DND-41 (cell line): ENCODE measurements at places on chromosomes 6 and 20.

DNA sequence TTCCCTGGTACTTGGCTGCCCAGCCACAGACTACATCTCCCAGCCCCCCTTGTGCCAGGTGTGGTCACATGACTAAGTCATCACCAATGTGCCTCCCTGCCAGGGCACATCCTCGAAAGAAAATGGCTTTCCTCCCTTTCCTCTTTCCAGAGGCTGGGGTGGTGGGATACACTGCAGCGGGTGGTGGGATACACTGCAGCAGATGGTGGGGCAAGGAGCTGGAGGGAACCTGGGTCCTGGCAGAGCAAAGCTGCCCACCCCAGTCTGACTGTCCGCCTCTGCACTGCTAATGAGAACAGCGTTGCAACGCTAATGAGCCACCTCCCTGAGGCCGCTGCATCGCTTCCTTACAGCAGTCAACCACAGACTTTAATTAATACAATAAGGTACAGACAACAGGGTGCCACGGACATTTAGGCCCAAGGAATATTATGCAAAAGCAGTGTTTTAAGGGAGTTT lies 125.3 kb downstream of the PREX1 start:
- no peaks in the 10 kb centered on the region for H3K36me3 ChIP-seq
- H3K27ac ChIP-seq = no peak overlapping the region
- H3K4me3 ChIP-seq = no peak overlapping the region
- no peak for DNase-seq
- no peaks in the 10 kb centered on the region for H3K27me3 ChIP-seq
- no peaks in the 10 kb centered on the region for H3K4me1 ChIP-seq

GRCh38 chr6:83824388-83824801 lies 28.8 kb upstream of the RIPPLY2 start:
- no peak overlapping the region for H3K27ac ChIP-seq
- H3K36me3 ChIP-seq = no peaks in the 10 kb centered on the region
- H3K4me1 ChIP-seq = no peaks in the 10 kb centered on the region
- no peaks in the 10 kb centered on the region for H3K27me3 ChIP-seq
- H3K4me3 ChIP-seq = no peak overlapping the region
- no peak for DNase-seq

GRCh38 chr20:41497186-41497895 lies 120.8 kb downstream of the CHD6 start:
- no peak overlapping the region for H3K4me3 ChIP-seq
- no peaks in the 10 kb centered on the region for H3K27me3 ChIP-seq
- no peaks in the 10 kb centered on the region for H3K4me1 ChIP-seq
- DNase-seq = no peak
- peaks cover 67% of the 10 kb centered on the region for H3K36me3 ChIP-seq

GRCh38 chr6:159853754-159854153 lies 37.0 kb upstream of the MAS1 start:
- no peak overlapping the region for H3K4me3 ChIP-seq
- DNase-seq = no peak
- no peaks in the 10 kb centered on the region for H3K27me3 ChIP-seq
- H3K4me1 ChIP-seq = no peaks in the 10 kb centered on the region

- DNase-seq = no peak
- no peaks in the 10 kb centered on the region for H3K27me3 ChIP-seq
- no peaks in the 10 kb centered on the region for H3K4me1 ChIP-seq
- H3K4me3 ChIP-seq = no peak overlapping the region
- peaks cover 24% of the 10 kb centered on the region for H3K36me3 ChIP-seq
- H3K27ac ChIP-seq = no peak overlapping the region
These were observed 40.3 kb downstream of the MAP3K4 start for GRCh38 chr6:161031721-161032495.

DNA sequence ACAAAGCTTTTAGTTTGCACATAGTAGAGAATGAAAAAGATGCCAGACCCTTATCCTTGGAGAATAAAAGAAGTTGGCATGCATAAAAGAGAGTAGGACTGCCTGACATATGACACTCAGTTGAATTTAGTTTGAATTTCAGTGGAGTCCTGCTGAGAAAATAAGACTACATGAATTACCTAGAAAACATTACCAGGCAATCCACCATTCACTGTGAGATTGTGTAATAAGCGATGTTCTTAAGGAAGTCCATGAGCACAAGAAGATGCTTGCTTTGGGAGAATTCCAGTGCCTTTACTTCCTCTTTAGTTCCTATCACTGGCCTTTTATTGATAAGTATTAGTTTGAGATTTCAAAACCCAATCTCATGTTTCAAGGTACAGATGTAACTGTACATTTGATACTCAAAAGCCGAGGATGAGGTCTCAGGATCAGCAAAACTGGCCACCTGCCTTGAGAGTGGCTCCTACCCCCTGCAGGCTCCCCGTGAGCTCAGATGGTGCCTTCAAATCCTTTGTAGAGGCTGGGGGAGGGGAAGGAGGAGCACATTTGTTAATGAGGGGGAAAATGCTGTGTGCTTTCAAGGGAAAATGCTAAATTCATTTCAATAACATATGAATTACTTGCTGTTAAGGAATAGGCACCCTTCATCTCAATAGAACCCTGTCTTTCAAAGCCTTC lies 11.2 kb upstream of the UNC93A start:
- H3K27me3 ChIP-seq = peaks cover 3% of the 10 kb centered on the region
- H3K36me3 ChIP-seq = no peaks in the 10 kb centered on the region
- no peak overlapping the region for H3K4me3 ChIP-seq
- no peaks in the 10 kb centered on the region for H3K4me1 ChIP-seq
- no peak overlapping the region for H3K27ac ChIP-seq
- DNase-seq = no peak

GRCh38 chr20:11920083-11920482 lies 2.4 kb downstream of the BTBD3 start:
- DNase-seq = no peak
- H3K27ac ChIP-seq = no peak overlapping the region
- H3K27me3 ChIP-seq = no peaks in the 10 kb centered on the region
- H3K4me3 ChIP-seq = no peak overlapping the region
- no peaks in the 10 kb centered on the region for H3K4me1 ChIP-seq
- peaks cover 37% of the 10 kb centered on the region for H3K36me3 ChIP-seq

- no peak overlapping the region for H3K4me3 ChIP-seq
- no peaks in the 10 kb centered on the region for H3K36me3 ChIP-seq
- no peak overlapping the region for H3K27ac ChIP-seq
- no peaks in the 10 kb centered on the region for H3K27me3 ChIP-seq
- H3K4me1 ChIP-seq = no peaks in the 10 kb centered on the region
These were observed 6.3 kb downstream of the OR2A4 start for GRCh38 chr6:131694832-131695426.

GRCh38 chr6:51926125-51926524 lies 161.3 kb downstream of the PKHD1 start:
- peaks cover 17% of the 10 kb centered on the region for H3K4me1 ChIP-seq
- no peaks in the 10 kb centered on the region for H3K27me3 ChIP-seq
- H3K36me3 ChIP-seq = no peaks in the 10 kb centered on the region
- H3K27ac ChIP-seq = no peak overlapping the region

- no peaks in the 10 kb centered on the region for H3K4me1 ChIP-seq
- H3K27me3 ChIP-seq = peaks cover 27% of the 10 kb centered on the region
- H3K27ac ChIP-seq = no peak overlapping the region
- H3K4me3 ChIP-seq = no peak overlapping the region
- H3K36me3 ChIP-seq = no peaks in the 10 kb centered on the region
- DNase-seq = no peak
These were observed 78.8 kb upstream of the CD83 start for GRCh38 chr6:14038467-14039437.

DNA sequence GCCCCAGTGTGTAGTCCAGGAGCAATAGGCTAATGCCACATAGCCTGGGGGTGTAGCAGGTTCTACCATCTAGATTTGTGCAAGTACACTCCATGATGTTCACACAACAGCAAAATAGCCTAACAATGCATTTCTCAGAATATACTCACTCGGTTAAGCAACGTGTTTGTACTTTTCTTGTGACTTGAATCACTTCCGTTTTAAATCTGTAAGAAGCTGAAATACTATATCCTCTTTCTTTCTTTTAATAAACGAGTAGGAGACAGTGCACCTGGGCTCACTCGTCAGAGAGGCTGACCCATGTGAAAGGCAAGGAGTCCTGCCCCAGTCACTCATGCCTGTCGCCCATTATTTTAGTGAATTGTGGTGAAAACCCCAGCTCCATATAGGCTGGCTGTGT lies 201.6 kb downstream of the FOXA2 start:
- peaks cover 16% of the 10 kb centered on the region for H3K27me3 ChIP-seq
- DNase-seq = no peak
- H3K27ac ChIP-seq = no peak overlapping the region
- H3K36me3 ChIP-seq = no peaks in the 10 kb centered on the region
- H3K4me3 ChIP-seq = no peak overlapping the region

- no peak for DNase-seq
- H3K27me3 ChIP-seq = no peaks in the 10 kb centered on the region
- no peak overlapping the region for H3K4me3 ChIP-seq
- no peaks in the 10 kb centered on the region; the same call in 1 of the 2 replicates for H3K4me1 ChIP-seq
- no peaks in the 10 kb centered on the region for H3K36me3 ChIP-seq
- no peak overlapping the region for H3K27ac ChIP-seq
These were observed 20.6 kb upstream of the FABP7 start for GRCh38 chr6:122758927-122759334.

- H3K27ac ChIP-seq = no peak overlapping the region
- no peaks in the 10 kb centered on the region for H3K27me3 ChIP-seq
- no peaks in the 10 kb centered on the region for H3K36me3 ChIP-seq
- no peaks in the 10 kb centered on the region for H3K4me1 ChIP-seq
- H3K4me3 ChIP-seq = no peak overlapping the region
These were observed 23.9 kb downstream of the RNF217 start for GRCh38 chr6:124986164-124986563.

- no peaks in the 10 kb centered on the region for H3K4me1 ChIP-seq
- H3K27ac ChIP-seq = no peak overlapping the region
- no peaks in the 10 kb centered on the region for H3K27me3 ChIP-seq
These were observed 217.0 kb upstream of the CST7 start for GRCh38 chr20:24732076-24732475.

GRCh38 chr6:68559070-68559469 lies 76.0 kb upstream of the ADGRB3 start:
- H3K36me3 ChIP-seq = no peaks in the 10 kb centered on the region
- no peaks in the 10 kb centered on the region for H3K27me3 ChIP-seq
- no peak overlapping the region for H3K4me3 ChIP-seq
- DNase-seq = no peak

DNA sequence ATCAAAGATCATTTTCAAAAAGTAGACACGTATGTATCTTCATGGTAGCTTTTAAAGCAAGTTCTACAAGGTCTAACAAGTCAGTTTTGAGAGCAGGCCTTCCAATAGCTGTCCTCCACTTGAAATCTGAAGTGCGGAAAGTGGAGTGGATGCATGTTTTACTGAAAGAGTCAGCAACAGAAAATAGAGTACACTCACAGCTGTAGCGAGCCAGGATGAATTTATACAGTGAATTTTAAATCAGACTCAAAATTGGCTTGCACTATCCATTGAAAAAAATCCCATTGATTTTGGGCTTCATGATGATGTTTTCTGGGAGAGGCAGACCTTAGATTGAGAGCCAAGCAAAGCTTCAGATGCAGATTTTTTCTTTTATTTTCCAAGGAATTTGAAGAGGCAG lies 80.6 kb downstream of the GJA10 start:
- no peaks in the 10 kb centered on the region for H3K36me3 ChIP-seq
- no peak overlapping the region for H3K27ac ChIP-seq
- H3K4me1 ChIP-seq = peaks cover 7% of the 10 kb centered on the region
- H3K27me3 ChIP-seq = no peaks in the 10 kb centered on the region
- DNase-seq = no peak
